ENCODE measurements at places on chromosomes 5 and 9.

GRCh38 chr9:137055385-137056364 lies 1.8 kb upstream of the ENTPD2 start:
- no peak for DNase-seq

DNA sequence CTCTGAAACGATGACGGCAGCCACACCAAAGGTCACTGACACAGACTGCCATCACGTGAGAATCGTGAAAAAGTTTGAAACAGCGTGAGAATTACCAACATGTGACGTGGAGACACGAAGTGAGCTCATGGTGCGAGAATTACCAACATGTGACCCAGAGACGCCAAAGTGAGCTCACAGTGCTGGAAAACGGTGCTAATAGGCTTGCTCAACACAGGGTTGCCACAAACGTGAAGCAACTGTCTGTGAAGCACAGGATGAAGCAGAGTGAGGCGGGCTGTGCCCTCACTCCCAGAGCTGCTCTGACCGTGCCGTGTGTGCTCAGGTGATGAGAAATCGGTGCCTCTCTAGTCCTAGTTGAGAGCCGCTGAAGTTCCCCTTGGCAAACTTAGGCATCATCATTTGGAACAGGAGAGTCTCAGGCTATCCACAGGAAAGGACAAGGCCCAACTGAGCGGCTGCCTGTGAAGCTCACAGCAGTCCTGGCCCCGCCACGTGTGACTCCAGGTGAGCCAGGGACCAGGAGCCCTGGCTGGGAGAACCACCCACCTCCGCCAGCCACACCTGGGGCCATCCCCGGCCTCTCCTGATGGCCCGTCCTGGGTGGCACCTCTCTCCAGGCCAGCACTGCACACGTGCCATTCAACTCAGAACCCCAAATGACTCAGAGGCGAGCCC lies 29.8 kb upstream of the SLC6A3 start:
- no peak for DNase-seq

DNA sequence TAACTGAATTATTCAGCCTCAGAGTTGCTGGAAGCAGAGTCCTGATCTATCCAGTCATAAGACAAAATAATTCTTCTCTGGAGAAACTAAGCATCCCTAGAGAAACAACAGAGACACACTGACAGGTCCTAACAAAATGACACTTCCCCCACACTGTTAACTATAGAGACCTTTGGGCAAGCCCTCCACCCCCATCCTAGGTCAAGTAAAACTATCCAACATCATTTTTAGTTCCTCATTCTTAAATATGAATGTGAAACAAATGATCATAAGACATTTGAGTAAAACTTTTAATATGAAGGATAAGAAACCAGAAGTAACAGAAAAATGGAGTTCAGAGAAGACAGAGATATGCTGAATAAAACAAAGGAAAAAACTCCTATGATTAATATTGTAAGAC lies 30.9 kb downstream of the CNTLN start:
- DNase-seq: no peak

DNA sequence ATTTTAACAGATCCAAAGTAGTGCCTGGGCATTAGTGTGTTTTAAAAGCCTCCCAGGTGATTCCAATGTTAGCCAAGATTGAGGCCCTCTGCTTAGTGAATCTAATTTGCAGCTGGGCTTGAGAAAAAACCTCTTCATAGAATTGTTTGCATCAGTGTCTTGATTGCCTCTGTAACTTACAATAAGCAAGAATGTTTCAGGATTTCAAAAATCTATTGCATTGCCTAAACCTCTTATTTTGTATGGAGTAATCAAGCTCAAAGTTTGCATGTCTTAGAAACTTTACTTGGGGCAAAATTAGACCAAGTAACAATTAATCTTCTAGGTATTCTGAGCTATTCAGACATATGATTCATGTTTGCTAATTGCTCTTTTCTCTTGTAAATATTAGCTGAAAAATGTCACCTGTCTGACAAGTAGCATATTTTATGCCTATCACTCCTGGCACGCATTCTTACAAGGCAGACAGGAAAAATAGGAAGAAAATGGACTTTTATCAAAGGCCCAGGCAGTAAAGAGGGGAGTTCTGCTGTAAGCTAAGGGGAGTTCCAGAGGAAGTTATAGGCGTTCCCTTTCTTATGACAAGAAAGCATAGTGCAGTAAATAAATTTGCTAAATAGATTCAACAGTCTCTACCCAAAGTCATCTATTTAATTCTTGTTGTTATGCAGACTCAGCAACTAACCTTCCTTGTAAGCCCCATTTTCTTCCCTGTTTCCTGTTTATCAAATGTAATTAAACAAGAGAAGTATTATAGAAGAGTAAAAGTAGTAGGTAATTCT lies 21.0 kb downstream of the PDCD1LG2 start:
- no peak for DNase-seq

DNA sequence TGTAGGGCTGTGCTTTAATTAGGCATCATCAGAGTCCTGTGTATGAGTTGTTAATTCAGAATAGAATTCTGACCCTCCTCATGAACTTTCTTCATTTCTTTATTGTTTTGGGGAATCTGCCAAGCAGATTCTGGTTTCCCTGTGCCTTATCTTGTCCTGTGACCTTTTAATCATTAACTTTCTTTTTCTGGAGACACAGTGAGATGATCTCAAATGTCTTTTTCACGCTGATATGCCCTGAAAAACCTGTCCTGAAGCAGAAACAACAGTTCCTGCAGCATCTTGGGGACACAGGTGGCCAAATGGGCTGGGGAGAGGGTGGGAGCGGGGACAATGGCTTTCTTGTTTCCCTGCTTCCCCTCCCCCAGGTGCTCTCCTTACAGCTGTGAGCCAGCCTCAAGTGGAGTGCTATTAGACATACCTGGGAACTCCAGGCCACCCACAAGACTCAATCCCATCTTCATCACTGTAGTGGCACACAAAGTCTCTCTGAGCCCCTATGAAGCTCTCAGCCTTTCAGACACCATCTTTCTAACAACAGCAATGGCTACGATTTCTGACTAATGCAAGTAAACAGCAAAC lies 213.8 kb downstream of the ATP10B start:
- no peak for DNase-seq

DNA sequence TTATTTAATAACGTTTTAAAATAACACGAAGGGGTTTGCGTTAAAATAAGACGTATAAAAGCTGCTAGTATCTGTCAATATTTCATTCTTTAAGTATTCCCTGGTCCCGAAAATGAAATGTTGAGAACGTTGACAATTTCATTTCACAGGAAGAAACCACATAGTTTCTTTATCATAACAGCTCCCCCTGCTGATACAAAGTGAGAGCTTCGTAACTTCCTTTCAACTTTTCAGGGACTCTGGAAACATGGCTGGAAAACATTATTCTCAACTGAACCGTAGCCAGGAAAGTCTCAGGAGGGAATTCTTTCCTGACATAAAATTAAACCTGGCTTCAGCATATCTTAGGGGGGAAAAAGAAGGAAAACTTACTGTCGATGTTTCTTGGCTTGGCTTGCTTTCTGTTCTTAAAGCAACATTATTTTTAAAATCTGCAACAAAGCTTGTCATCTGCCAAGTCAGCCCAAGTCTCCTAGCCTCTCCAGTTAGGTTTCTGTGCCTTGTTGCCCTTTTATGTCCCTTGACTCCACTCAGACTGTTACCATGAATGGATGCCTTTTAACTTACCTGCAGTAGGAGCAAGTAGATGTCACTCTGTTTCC lies 122.9 kb upstream of the DAB2 start:
- DNase-seq: peak; percentile 4

- DNase-seq: no peak
Measured at GRCh38 chr9:127726871-127727270, 8.2 kb downstream of the TOR2A start.

DNA sequence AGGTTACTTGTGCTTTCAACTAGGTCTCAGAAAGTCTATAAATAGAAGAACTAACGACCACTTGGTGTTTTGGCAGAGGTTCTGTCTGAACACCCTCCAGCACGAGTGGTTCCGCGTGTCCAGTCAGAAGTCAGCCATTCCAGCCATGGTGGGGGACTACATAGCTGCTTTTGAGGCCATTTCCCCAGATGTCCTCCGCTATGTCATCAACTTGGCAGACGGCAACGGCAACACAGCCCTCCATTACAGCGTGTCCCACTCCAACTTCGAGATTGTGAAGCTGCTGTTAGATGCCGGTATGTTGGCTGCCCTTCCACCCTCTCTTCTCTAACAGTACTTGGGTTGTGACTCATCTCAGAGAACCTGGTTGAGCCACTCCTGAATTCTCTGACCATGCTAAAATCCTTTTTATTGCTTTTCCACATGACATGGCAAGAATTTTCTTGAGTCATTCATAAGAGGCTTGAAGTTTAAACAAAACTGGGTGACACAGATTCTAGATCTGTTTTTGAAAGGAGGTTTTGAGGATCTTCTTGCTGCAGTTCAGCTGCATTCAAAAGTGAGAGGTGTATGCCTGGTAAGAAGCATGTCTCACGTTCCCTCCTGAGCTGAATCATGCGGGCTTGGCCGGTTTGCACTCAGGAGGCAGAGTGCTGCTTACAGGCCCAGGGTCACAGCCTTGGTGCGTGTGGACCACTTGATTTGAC lies 103.1 kb upstream of the DMRT1 start:
- DNase-seq: no peak

- DNase-seq: no peak
Measured at GRCh38 chr5:154608531-154609011, 130.5 kb upstream of the HAND1 start.

DNA sequence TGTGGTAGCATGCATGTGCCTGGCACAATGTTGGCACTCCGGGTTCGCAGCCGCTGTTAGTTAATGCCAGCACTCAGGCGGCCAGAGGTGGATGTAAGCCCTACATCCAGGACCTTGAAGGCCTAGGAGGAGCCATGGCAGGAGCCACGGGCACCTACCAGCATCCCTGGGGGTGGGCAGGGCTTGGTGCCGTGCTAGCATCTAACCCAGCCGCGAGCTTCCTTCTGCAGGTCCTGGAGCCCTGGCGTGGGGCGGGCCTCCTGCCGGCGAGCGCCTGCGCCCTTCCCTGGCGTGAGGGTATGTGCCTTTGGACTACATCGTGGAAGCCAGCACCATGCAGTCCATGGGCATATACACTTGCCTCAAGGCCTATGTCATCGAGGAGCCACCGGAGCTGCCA lies 53.8 kb downstream of the COL27A1 start:
- DNase-seq: no peak

GRCh38 chr5:105924366-105924765 lies 1746.4 kb downstream of the EFNA5 start:
- DNase-seq: no peak

DNA sequence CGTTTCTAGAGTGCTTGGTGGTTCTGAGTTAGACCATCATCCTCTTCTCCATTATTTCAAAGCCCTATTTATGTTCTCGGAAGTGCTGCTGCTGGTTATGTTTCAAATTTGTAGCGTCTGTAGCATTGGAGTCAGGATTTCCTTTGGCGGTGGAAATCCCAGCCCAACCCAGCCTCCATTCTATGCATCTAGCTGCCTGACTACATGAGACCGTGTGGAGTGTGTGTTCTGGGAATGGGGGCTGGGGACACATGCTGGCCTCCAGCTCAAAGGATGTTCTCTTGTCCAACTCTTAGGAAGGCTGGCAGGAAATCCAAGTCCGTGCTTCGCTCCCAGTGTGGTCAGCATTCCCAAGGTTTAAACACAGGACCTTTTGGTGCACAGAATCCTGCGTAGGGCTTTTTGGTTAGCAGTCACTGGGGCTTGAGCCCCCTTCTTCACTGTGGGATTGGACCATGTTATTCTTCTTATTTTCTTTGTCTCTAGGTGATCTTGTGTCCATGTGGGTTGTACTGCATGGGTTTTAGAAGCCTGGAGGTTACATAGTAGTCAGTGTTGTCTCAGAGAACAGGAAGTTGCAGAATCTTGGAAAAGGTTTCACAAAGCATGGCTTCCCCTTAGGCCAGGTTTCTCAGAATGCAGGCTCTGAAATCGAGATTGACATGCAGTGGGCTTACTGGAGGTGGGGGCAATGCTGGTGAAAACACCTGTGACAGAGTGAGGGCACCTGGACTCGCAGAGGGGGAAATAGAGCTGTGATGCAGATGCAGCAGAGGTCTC lies 132.2 kb downstream of the ARHGAP26 start:
- no peak for DNase-seq

DNA sequence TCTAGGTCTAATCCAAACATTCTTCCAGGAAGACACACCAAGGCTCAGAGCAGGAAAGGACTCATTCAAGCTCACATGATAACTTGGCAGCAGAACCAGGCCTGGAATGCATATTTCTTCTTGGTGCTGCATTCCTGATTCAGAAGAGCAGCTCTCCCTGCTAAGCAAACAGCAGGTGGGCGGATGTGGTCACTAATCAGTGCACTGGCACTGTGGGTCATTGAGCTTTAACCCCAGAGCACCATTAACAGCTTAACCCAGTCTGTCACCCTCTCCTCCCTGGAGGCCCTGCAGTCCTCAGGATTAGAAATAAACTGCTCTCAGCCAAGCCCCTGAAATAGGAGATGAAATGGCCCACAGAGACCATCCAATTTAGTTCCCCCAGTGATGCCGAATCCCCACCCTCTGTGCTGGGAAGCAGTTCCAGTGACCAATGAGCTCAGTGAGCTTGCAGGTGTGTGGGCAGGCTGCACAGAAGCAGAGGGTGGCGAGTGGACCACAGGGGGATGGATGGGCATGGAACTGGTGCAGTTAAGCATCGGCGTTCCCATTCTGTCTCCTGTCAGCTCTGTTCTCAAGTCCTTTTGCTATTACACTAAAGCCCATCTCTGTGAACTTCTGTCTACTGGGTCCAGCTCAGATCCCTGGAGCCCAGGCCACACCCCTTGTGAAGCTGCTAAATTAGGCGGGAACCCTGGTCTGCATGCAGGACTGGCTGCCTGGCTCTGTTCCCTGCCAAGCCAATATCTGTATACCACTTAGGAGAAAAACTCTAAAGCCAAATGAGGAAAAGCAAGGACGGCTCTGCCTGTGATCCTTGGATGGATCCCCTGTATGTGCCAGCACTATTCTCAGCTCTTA lies 16.6 kb upstream of the MEGF9 start:
- DNase-seq: no peak

Measured in activated T-cell treated with anti-CD3 and anti-CD28 coated beads, Interleukin-2, amount 50 U/mL, for 72 hours (primary cell).